ENCODE measurements at places on chromosomes 4 and X. TPM values are rescaled to one million over a fixed set of nuclear protein-coding genes. Genes with fewer than 3 reads are reported as not detected.

Gene USP17L30
- total RNA-seq = not detected

Gene GALNTL6
- total RNA-seq = 1.6 TPM

Gene MXRA5
- 13.5 TPM for total RNA-seq

DNA sequence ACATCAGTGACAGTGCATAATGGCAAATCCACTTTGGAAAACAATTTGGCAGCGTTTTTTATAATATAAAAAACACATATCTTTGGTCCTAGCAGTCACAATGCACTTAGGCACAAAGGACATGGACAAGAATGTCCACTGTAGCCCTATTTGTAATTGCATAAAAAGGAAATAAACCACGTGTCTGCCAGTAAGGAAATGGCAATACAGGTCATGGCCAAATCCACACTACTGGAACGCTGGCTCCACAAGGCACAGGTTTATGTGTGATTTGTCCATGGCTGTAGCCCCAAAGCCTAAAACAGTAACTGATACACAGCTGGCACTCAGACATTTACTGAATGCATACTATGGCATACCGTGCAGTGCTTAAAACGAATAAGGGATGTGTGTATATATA is 69.7 kb downstream of the CD99L2 start:
- H3K36me3 ChIP-seq = no peaks in the 10 kb centered on the region
- H3K27ac ChIP-seq = no peak overlapping the region
- H3K4me3 ChIP-seq = no peak overlapping the region

- H3K4me3 ChIP-seq = no peak overlapping the region
- no peak overlapping the region for H3K27ac ChIP-seq
- no peaks in the 10 kb centered on the region for H3K4me1 ChIP-seq
- no peaks in the 10 kb centered on the region for H3K27me3 ChIP-seq
These were observed 15.2 kb upstream of the HMX1 start for GRCh38 chr4:8886612-8887406.

GRCh38 chrX:109952985-109953905 is 49.7 kb upstream of the TMEM164 start:
- no peaks in the 10 kb centered on the region for H3K36me3 ChIP-seq
- no peaks in the 10 kb centered on the region for H3K4me1 ChIP-seq
- no peak overlapping the region for H3K4me3 ChIP-seq
- H3K27me3 ChIP-seq = no peaks in the 10 kb centered on the region
- H3K27ac ChIP-seq = no peak overlapping the region
- DNase-seq = no peak

DNA sequence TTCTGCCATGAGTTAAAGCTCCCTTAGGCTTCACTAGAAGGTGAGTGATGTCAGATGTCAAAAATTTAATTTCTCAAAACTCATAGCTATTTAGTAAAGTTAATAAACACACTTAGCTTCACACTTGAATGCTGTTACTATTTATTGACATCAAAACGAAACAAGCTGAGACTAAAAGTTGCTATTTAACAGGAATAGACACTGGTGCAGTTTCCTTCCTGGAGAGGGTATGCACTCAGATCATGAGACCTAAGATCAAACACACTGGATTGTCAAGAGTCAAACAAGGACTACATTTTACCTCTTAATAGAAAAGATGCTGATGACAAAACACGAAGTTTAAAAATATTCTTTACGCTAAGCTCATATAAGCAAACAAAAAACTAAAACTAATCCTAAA is 18.9 kb downstream of the UPF3B start:
- peaks cover 4% of the 10 kb centered on the region for H3K36me3 ChIP-seq
- H3K27ac ChIP-seq = no peak overlapping the region

- no peaks in the 10 kb centered on the region for H3K36me3 ChIP-seq
- DNase-seq = no peak
- no peak overlapping the region for H3K4me3 ChIP-seq
- no peaks in the 10 kb centered on the region for H3K27me3 ChIP-seq
- no peaks in the 10 kb centered on the region for H3K4me1 ChIP-seq
- H3K27ac ChIP-seq = no peak overlapping the region
These were observed 25.4 kb upstream of the PPP1R2C start for GRCh38 chrX:42803320-42803719.

GRCh38 chr4:157204634-157205244 is 15.8 kb upstream of the GRIA2 start:
- no peaks in the 10 kb centered on the region for H3K4me1 ChIP-seq
- H3K27me3 ChIP-seq = no peaks in the 10 kb centered on the region
- H3K36me3 ChIP-seq = no peaks in the 10 kb centered on the region
- H3K27ac ChIP-seq = no peak overlapping the region

DNA sequence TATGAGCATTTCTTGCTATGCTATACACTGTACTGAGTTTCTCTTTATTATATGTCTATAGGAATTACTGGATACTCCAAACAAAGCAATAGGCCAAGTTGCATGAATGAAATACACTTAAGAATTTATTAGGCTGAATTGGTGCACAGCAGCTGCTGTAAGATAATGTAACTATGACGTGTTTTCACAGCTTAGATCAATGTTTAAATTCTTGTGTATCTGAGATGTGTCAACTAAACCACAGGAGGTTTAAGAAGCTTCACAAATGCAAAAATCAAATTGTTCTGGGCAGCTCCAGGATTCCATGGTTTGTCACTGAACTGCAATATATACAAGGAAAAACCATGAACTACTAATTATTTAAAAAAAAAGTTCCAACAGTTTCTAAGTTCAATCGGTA is 156.7 kb downstream of the MAPK10 start:
- no peaks in the 10 kb centered on the region for H3K27me3 ChIP-seq
- no peak for DNase-seq
- H3K36me3 ChIP-seq = no peaks in the 10 kb centered on the region

- no peak for DNase-seq
- H3K27me3 ChIP-seq = no peaks in the 10 kb centered on the region
- H3K4me3 ChIP-seq = no peak overlapping the region
- H3K27ac ChIP-seq = no peak overlapping the region
These were observed 49.3 kb upstream of the HMX1 start for GRCh38 chr4:8920969-8921368.

DNA sequence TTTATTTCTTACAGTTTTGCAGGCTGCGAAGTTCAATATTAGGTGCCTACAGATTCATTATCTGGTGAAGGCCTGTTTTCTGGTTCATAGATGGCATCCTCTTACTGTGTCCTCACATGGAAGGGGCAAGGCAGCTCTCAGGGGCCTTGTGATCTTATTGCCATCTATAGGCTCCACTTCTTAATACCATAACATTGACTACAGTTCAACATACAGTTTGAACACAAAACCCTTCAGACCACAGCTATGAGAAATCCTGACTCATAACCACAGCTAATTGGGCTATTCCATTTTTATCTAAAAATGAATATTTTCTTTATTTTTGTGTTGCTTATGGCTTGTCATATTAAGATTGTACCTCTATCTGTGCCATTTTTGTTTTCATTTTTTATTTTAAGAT is 72.3 kb downstream of the STAG2 start:
- H3K36me3 ChIP-seq = no peaks in the 10 kb centered on the region
- H3K27me3 ChIP-seq = no peaks in the 10 kb centered on the region
- H3K4me3 ChIP-seq = no peak overlapping the region
- no peak for DNase-seq

DNA sequence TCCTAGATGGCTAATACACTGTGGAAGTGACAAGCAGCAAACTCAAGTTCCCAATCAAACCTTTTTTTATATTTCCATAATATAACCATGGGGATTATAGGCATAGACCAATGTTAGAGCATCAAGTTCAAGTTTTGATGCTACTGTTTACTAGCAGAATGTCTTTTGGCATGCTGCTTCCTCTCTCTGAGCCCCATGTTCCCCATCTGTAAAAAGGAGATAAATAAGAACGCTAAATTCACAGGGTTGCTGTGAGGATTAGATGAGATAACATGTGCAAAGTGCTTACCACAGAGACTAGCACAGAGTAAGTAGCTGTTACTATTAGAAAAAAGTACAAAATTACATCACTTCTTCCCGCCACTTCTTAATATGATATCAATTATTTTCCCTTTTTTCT is 18.0 kb downstream of the MBNL3 start:
- no peaks in the 10 kb centered on the region for H3K27me3 ChIP-seq
- no peak for DNase-seq
- no peaks in the 10 kb centered on the region for H3K36me3 ChIP-seq

DNA sequence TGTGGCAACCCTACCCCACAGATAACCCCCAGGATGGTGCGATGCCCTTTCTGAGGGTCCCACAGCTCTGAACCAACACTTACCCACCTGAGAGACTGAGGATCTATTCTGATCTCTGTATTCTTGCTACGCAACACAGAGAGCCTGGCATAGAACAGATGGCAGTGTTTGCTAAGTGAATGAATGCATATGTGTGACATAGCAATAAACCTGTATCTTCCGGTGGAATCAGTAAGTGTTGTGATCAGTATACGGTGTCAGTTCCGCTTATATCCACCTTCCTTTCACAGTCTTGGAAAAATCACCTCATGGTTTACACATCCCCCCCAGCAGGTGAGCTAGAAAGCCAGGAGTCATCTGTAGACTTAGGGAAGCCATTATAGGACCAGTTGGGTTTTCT is 5.9 kb upstream of the HSD17B10 start:
- no peak for DNase-seq
- H3K4me3 ChIP-seq = no peak overlapping the region
- H3K36me3 ChIP-seq = no peaks in the 10 kb centered on the region
- no peaks in the 10 kb centered on the region for H3K27me3 ChIP-seq

GRCh38 chrX:30620980-30621618 is 32.1 kb upstream of the GK start:
- no peaks in the 10 kb centered on the region for H3K27me3 ChIP-seq
- no peaks in the 10 kb centered on the region for H3K36me3 ChIP-seq
- H3K4me1 ChIP-seq = no peaks in the 10 kb centered on the region
- DNase-seq = no peak
- H3K27ac ChIP-seq = no peak overlapping the region

- H3K36me3 ChIP-seq = no peaks in the 10 kb centered on the region
- no peaks in the 10 kb centered on the region for H3K4me1 ChIP-seq
These were observed 48.5 kb downstream of the C4orf50 start for GRCh38 chr4:5969777-5970176.

DNA sequence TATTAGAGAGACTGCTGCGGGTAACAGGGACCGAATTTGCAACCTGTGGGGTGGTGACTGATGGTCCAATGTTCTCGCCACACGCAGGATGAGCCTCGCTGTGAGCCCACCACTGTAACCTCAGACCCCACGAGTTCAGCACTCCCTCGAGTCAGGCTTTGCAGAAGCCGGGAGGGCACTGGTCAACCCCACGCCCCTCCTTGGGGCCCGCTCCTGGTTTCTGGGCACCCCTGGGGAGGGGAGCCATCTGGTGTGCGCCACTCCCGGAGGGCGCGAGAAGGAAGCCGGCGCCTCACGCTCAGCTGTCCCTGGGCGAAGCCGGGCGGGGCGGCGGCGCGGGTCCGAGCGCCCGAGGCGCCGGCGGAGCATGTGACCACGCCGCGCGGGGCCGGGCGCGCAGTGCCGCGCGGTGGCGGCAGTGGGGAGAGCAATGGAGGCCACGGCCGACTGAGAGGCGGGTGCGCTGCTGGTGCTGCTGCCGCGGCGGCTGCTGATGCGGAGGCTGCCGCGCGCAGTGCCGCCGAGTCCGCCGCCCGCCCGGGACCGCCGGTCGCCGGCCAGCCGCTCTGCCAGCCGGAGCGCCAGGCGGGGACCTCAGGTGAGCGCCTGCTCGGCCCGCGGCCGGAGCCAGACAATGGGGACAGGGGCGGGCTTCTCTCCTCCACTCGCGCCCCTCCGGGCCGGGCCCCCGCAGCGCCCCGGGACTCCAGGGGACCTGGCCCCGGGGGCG is 100.1 kb downstream of the CEP135 start:
- H3K4me3 ChIP-seq = peak overlapping the region; percentile 81
- no peaks in the 10 kb centered on the region for H3K27me3 ChIP-seq
- H3K27ac ChIP-seq = no peak overlapping the region
- H3K36me3 ChIP-seq = no peaks in the 10 kb centered on the region

All from aorta (tissue), 5 donors.